Stimulated activated CD8-positive, alpha-beta memory T cell treated with anti-CD3 and anti-CD28 coated beads, Interleukin-2, amount 100 ng/mL, for 48 hours (primary cell): ENCODE measurements at places on chromosomes 2 and 18.

DNA sequence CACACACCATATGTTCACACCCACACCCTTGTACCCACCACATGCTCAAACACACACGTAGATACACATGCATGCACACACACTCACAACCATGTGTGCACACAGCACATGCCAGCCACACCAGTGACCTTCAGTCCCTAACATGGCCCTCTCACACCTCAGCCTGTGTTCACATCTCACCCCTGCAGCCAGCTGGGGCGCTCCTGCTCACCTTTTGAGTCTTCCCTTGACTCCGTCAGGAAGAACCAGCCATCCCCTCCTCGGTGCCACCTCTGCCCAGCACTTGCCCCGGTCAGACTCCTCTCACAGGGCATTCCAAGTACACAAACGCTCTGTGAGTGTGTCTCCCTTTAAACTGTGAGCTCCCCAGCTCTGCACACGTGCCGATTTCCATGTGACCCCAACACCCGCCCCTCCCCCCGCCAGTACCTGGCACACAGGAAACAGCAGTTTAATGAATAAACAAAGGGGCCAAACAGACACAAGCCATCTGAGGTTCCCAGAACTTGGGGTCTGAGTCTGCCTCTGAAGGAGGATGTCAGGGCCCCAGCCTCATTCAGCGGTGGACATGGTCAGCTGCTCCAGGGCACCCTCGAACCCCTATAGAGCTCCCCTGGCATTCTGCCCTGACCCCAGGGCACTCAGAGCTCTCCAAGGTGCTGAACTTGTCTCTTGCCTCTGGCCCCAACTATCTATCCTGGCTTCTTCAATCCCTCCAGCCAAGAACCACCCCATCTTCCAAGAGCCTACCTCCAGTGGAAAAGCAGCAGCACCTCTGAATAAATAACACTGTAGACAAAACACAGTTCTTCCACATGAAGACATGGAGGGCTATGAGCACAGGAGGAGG lies 252.9 kb downstream of the ATAD2B start:
- no peak for DNase-seq

GRCh38 chr18:10017043-10017442 lies 103.2 kb downstream of the VAPA start:
- DNase-seq = no peak

DNA sequence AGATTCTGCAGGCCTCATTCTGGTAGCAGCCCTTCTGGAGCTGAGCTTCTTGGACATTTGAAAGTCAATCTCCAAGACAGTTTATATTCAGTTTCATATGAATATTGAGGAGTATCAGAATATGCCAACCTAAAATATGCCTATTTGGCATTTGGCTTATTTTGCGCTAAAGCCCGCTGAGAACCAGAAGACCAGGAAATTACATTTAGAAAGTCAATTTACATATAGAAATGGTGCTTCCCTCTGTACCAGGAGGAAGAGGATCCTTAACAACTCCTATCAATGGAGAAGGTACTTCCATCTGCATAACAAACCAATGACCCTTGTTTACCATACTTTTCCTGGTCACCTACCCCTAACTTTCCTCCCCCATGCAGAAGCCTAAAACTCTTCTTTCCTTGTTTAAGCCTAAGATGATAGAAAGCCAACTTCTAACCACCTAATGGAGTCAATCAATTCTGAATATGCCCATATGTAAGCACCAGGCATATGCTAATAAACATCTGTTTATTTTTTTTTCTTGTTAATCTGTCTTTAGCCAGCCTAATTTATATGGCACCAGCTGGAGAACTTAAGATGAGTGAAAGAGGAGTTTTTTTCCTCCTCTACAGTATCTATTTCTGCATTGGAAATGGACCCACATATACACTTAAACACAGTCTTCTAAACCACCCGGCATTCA lies 57.0 kb upstream of the DYNC1I2 start:
- no peak for DNase-seq

- no peak for DNase-seq
These were observed 24.3 kb upstream of the RESP18 start for GRCh38 chr2:219356834-219357233.

DNA sequence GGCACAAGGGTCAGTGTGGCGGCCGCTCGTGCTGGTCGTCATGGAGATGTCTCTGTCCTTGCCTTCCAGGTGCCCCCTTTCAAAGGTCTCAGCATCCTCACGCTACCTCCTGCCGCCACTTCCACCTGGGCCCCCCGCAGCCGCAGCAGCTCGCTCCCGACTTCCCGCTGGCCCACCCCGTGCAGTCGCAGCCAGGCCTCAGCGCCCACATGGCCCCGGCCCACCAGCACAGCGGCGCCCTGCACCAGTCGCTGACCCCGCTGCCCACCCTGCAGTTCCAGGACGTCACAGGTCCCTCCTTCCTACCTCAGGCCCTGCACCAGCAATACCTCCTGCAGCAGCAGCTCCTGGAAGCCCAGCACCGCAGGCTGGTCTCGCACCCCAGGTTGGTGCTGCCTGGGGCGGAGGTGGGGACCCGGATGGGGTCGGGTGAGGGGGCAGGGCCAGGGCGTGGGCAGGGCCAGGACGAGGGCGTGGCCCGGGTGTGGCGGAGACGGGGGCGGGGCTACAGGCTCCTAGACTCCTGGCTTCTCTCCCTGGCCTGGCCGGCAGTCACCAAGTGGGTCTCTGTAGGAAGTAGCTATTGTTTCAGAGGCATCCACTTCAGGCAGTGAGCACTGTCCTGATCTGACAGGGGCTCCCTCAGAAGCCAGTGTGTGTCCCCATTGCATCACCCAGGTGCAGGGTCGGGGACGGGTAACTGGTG lies 223.7 kb downstream of the LOXHD1 start:
- DNase-seq = no peak

DNA sequence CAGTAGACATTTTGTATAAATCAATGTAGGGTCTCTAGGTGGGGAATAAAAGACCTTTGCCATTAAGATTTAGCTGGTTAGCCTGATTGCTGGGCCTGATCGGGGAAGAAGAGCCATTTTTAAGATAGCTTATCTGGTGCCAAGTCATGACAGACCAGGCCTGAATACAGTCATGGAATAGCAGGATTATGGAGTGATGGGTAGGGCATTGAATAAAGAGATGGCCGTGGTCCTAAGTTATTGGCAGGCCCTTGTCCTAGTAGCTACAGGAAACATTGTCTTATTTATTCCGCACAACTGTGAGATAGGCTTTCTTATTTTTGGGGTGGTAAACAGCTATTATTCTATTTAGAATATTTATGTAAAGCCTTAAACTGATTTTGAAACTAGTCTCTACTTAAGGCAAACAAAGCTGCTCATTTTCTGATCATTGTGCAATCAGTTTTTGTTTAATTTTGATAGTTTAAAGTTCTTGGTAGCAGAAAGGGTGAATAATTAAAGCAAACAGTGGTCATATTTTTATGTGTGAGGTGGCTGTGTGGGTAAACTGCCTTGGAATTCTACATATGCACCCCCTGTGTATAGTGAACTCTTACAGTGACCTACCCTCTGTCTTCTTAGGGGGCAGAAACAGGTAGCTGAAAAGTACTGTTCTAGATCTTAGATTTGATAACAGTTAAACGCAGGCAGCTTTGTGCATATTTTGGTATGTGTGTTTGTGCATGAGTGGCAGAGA lies 22.6 kb downstream of the ZNF236 start:
- no peak for DNase-seq

DNA sequence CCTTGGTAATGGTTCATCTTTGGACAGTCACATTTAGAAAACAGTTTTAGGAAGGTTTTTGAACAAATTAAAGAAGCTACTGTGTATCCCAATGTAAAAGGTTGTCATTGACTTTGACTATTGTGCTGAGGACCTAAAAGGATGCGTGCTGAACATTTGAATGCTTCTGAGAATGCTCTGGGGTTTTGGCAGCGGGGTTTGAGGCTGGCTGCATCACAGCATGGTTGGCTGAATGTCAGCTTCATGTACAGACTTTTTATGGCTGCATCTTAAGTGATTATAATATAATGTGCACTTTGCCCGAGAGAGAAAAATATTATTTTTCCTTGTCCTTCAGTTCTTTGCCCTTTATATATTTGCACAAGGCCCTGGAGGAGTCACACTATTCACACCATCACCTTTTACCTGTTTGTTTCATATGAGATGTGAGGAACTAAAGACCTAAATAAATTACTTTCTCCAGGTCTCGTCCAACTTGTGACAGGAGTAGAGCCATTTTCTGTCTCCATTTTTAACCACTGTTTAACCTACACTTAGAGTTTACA lies 125.9 kb downstream of the CCDC85A start:
- no peak for DNase-seq

DNA sequence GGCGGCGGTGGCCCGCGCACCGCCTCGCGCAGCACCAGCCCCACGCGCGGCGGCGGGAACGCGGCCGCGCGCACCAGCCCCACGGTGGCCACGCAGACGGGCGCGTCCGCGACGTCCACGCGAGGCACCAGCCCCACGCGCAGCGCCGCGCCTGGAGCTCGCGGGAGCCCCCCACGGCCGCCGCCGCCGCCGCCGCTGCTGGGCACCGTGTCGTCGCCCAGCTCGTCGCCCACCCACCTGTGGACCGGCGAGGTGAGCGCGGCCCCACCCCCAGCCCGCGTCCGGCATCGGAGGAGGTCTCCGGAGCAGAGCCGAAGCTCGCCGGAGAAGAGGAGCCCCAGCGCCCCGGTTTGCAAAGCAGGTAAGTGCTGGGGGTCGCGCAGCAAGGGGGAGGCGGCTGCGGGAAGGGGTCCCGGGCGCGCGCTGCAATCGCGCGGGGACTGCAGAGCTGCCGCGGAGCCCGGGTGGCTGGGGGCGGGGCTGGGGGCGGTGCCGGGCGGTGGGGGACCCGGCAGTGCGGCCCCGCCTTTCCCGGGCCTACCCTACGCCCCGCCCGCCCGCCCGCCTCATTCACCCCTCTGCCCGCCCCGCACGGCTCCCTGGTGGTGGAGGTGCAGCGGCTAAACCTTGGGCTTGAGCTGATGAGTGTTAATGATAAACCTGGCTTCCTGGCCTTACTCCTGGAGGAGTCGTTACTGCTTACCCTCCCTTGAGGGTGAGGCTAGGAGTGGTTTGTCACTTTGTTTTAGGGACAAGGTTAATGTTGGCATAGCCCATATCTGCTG lies 851 bp downstream of the FAM117B start:
- DNase-seq = peak; percentile 83

GRCh38 chr2:167803449-167803988 lies 443.9 kb downstream of the STK39 start:
- DNase-seq = no peak

- no peak for DNase-seq
These were observed 215.2 kb downstream of the VAPA start for GRCh38 chr18:10128921-10129501.
